ENCODE measurements at places on chromosomes 5 and 9.
A peak's percentile ranks its signal among the peaks of the same experiment; 100 is the strongest.

DNA sequence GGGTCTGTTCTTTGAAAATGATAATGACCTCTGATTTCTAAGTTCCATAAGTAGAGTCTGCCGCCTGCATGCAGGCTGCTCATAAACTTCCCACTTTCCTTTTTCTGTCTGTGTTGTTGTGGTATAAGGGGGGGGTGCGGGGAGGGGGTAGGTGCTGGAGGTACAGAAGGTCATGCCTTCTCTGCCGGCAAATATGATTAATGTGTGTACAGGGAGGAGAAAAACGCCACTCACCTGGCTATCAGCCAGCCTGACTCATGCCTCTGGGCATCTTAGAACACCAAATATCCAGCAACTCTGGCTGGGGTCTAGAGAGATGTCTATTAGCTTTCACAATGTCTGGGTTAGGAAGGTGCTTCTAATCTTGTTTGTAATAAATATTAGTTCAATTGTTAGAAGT, 128.3 kb downstream of the EFNA5 start:
- DNase-seq = peak; percentile 79

DNA sequence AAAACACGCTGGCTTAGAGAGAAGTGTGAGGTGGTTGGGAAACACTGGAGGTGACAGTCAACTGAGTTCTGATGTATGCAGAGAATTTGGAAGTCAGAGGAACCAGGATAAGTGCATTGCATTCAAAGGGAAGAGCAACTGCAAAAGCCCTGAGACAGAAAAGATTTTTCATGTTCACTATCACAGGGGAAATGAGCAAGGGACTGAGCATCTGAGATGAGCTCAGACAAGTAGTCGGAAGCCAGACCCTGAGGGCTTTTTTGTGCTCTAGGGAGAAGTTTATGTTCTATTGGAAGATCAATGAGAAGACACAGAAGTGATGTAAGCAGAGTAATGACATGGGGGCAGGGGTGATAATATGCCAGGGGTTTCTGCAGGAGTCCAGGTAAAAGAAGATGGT, 97.5 kb downstream of the HTR4 start:
- DNase-seq = no peak

GRCh38 chr9:74330487-74331214, 166.5 kb upstream of the RORB start:
- no peak for DNase-seq

DNA sequence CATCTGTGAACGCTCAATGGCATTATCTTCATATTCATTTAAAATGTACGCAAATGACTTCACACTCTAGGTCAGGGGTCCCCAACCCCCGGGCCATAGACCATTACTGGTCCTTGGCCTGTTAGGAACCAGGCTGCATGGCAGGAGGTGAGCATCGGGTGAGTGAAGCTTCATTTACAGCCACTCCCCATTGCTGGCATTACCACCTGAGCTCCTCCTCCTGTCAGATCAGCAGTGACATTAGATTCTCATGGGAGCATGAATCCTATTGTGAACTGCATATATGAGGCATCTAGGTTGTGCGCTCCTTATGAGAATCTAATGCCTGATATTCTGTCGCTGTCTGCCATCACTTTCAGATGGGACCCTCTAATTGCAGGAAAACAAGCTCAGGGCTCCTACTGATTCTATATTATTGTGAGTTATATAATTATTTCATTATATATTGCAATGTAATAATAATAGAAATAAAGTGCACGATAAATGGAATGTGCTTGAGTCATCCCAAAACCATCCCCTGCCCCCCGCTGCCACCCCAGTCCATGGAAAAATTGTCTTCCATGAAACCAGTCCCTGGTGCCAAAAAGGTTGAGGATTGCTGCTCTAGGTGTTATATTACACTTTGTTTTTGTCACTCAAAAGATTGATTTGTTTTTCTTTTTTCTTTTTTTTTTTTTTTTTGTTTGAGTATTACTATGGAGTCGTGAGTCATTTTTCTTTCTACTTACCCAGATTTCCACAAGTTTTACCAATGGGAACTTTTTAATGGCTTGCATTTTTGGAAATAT, 127.2 kb downstream of the DOCK8 start:
- DNase-seq = no peak

GRCh38 chr5:116454417-116454927, 120.2 kb downstream of the SEMA6A start:
- DNase-seq = peak; percentile 68

GRCh38 chr5:18553269-18553668, 919.0 kb downstream of the TAF11L14 start:
- no peak for DNase-seq

DNA sequence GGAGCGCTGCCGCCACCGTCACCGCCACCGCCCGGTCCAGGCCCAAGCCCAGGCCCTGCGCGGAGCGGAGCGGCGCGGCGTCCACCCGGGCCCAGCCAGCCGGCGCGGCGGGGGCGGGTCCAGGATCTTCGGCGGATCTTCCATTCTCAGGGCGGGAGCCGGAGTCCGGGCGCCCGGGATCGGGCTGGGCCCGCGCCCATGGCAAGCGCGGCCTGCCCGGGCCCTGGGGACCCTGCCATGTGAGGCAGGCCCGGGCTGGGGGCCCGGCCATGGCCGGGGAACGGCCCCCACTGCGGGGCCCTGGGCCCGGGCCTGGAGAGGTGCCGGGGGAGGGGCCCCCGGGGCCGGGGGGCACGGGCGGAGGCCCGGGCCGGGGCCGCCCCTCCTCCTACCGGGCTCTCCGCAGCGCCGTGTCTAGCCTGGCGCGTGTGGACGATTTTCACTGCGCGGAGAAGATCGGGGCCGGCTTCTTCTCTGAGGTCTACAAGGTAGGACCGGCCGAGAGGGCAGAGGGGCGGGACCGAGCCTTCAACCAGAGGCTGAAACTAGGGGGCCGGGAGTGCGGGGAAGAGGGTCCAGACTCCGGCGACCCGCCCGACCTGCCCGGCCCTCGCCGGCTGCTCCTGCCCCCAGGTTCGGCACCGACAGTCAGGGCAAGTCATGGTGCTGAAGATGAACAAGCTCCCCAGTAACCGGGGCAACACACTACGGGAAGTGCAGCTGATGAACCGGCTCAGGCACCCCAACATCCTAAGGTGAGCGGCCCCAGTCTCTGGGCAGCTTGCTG, 482 bp downstream of the TESK1 start:
- DNase-seq = peak; percentile 24

Data from RPMI8226 (cell line).